ENCODE measurements at places on chromosomes 12 and 14. TPM values are rescaled to one million over a fixed set of nuclear protein-coding genes. Genes with fewer than 3 reads are reported as not detected.

The PZP gene
- not detected for total RNA-seq

The FLRT2 gene
- total RNA-seq, result not detected

The EGLN3 gene
- 1.3 TPM for total RNA-seq

The NXPH4 gene
- 0.40 TPM for total RNA-seq

The LMBR1L gene
- 32.5 TPM for total RNA-seq

The ASCL1 gene
- total RNA-seq, result not detected

The COQ10A gene
- total RNA-seq, result 12.1 TPM

The DAO gene
- not detected for total RNA-seq

The NEUROD4 gene
- not detected for total RNA-seq

The AICDA gene
- not detected for total RNA-seq

The LALBA gene
- total RNA-seq, result not detected

The DPF3 gene
- 0.48 TPM for total RNA-seq

The RPS6KL1 gene
- 5.0 TPM for total RNA-seq

The OVCH1 gene
- total RNA-seq, result not detected

The CLEC4D gene
- not detected for total RNA-seq

The JDP2 gene
- total RNA-seq, result 0.93 TPM

The NTF3 gene
- total RNA-seq, result not detected

The OTX2 gene
- not detected for total RNA-seq

The RTL1 gene
- not detected for total RNA-seq

The ZDHHC22 gene
- total RNA-seq, result not detected

The GSKIP gene
- total RNA-seq, result 24.8 TPM

The EPYC gene
- total RNA-seq, result not detected

The ETV6 gene
- total RNA-seq, result 43.2 TPM

The SIX4 gene
- total RNA-seq, result 0.10 TPM

The DNAJC22 gene
- total RNA-seq, result not detected

The TAS2R20 gene
- 0.38 TPM for total RNA-seq

The RNASE7 gene
- total RNA-seq, result not detected

The PPP1R36 gene
- not detected for total RNA-seq

The KRT74 gene
- not detected for total RNA-seq

The P2RX2 gene
- not detected for total RNA-seq

The IGFBP6 gene
- total RNA-seq, result 1.9 TPM

The RDH5 gene
- total RNA-seq, result 4.9 TPM

The CRIP1 gene
- 285 TPM for total RNA-seq

The FGF6 gene
- total RNA-seq, result not detected

The MSI1 gene
- 0.21 TPM for total RNA-seq

The PTPRR gene
- not detected for total RNA-seq

The RASSF9 gene
- not detected for total RNA-seq

The REP15 gene
- total RNA-seq, result 0.25 TPM

The RIPK3 gene
- 9.7 TPM for total RNA-seq

The MGST1 gene
- total RNA-seq, result not detected

The OTUB2 gene
- 1.4 TPM for total RNA-seq

The VRTN gene
- not detected for total RNA-seq

The KIF5A gene
- 2.0 TPM for total RNA-seq
